ENCODE measurements at places on chromosomes 11 and 22.

GRCh38 chr11:1781593-1781975 is 17.9 kb upstream of the CTSD start:
- no peak for DNase-seq

DNA sequence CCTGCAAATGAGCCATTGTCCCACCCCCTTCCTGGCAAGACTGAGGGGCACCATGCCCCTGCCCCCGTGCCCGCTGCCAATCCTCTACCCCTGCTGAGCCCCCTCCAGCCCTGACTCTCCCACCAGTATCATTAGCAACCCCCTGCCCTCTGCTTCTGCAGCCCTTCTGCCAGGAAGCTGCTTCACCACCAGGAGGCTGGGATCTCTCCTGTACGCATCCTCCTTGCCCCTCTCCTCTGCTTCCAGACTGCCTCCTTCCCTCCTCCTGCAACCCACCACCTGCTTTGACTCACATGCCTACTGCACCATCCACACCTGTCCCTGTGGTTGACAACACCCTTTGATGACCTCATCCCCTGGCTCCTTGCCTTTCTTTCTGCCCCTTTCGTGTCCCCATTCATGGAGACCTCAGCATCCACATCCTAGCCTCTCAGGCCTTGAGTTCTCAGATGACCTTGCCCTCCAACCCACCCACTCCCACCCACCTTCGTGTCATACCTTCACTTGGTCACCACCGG is 13.4 kb upstream of the PNPLA3 start:
- no peak for DNase-seq

GRCh38 chr22:24120044-24120443 is 61.2 kb upstream of the SUSD2 start:
- no peak for DNase-seq

- no peak for DNase-seq
Measured at GRCh38 chr11:69915151-69915500, 95.9 kb upstream of the FGF3 start.

- no peak for DNase-seq
Measured at GRCh38 chr11:76232026-76232665, 25.8 kb upstream of the WNT11 start.

DNA sequence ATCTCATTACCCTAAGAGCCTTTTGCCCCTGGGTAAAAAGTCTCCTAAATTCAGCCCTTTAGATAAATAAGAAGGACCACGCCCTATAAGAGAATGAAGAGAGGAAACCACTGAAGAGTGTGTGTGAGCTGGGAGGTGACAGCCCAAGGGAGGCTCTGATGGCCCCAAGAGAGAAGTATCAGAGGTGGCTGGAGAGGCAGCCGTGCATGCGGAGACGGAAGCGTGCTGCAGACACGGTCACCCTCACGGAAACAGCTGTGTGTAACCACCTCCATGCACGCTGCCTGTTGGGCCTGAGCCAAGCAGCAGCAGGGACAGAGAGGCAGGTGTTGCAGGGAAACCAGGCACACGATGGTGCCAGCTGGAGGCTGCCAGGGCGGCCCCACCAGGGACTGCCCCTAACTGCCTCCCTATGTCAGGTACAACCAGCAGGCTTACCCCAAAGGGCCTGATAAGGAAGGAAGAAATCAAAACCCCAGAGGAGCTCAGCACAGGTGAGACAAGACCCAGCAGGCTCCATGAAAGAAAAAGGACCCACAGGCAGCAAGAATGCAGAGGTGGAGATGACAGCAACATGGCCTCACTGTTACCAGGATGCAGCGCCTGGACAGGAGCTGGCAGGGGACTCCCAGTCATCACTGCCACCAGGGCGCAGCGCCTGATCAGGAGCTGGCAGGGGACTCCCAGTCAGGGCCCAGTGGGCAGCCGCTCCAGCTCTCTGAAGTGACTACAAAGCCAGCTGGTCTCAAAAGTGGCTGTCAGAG is 7.8 kb downstream of the LARGE2 start:
- no peak for DNase-seq
